Progenitor cell of endocrine pancreas (in vitro differentiated cells): ENCODE measurements at places on chromosomes 3 and 15.

DNA sequence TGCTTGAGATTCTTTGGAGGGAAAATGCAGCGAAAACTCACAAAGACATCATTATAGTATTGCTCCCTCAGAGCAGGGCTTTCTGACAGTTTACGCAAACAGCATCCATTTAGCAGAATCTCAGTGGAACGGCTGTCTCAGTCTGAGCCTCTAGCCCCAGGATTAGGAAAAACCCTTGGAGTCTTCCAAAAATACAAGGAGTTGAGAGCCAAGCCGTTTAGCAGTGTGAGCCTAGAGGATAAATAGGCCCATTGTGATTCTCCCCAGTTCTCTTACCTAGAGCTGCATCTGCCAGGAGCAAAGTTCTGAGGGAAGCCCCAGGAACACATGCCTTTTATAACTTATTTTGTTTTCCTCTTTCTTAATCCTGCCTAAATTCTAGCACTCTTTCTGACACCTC lies 359.6 kb downstream of the NTRK3 start:
- no peak overlapping the region for H3K27ac ChIP-seq
- no peaks in the 10 kb centered on the region for H3K4me1 ChIP-seq
- DNase-seq = no peak
- no peaks in the 10 kb centered on the region for H3K36me3 ChIP-seq
- no peaks in the 10 kb centered on the region for H3K27me3 ChIP-seq

DNA sequence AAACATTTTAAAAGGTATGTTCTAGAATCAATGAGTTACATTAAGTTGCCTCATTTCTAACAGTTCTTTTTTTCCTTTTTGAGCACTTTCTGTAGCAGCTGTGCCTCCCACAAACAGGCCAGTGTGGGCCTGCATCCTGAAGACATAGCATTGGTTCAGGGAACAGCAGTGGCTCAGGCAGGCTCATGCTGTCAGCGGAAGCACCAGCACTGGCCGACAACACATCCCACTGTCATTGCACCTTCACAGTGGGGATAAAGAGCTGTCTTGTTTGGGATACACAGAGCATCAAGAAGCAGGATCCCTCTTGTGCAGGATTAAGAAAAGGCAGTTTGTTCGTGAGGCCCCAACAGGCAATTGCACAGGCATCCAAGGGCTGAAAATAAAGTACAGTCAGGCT lies 123.3 kb downstream of the MOBP start:
- H3K36me3 ChIP-seq = no peaks in the 10 kb centered on the region
- DNase-seq = no peak
- H3K4me1 ChIP-seq = no peaks in the 10 kb centered on the region
- H3K27ac ChIP-seq = no peak overlapping the region
- H3K4me3 ChIP-seq = no peak overlapping the region
- no peaks in the 10 kb centered on the region for H3K27me3 ChIP-seq

GRCh38 chr15:43190178-43190577 lies 5.0 kb downstream of the CCNDBP1 start:
- H3K27me3 ChIP-seq = no peaks in the 10 kb centered on the region
- peaks cover 8% of the 10 kb centered on the region for H3K36me3 ChIP-seq
- DNase-seq = no peak
- peaks cover 6% of the 10 kb centered on the region for H3K4me1 ChIP-seq
- H3K4me3 ChIP-seq = no peak overlapping the region

GRCh38 chr3:95148107-95148506 lies 1085.2 kb downstream of the NSUN3 start:
- H3K4me3 ChIP-seq = no peak overlapping the region
- peaks cover 1% of the 10 kb centered on the region for H3K4me1 ChIP-seq
- H3K27ac ChIP-seq = no peak overlapping the region
- DNase-seq = no peak
- no peaks in the 10 kb centered on the region for H3K27me3 ChIP-seq

DNA sequence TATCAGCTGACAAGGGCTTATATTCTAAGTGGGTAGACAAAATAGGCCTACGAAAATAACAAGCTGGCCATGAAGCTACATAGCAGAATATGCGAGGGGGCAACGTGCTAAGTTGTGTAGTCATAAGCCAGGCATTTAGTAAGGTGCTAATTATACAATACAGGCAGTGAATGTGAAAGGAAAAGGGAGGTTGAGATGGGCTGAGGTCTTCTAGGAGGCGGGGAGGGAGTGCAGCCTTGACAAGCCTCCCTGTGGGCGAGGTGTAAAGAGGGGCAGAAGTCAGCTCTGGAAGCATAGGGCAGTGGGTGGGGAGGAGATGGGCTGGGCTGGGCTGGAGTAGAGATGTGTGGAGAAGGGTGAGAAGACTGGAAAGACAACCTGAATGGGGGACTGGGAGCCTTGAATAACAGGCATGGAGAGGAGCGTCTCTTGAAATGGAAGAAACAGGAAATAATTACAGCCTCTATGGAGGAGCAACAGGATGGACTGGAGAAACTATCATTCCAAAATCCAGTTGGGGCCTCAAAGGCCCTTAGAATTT lies 1.2 kb downstream of the TIGIT start:
- H3K36me3 ChIP-seq = no peaks in the 10 kb centered on the region
- no peaks in the 10 kb centered on the region for H3K27me3 ChIP-seq

DNA sequence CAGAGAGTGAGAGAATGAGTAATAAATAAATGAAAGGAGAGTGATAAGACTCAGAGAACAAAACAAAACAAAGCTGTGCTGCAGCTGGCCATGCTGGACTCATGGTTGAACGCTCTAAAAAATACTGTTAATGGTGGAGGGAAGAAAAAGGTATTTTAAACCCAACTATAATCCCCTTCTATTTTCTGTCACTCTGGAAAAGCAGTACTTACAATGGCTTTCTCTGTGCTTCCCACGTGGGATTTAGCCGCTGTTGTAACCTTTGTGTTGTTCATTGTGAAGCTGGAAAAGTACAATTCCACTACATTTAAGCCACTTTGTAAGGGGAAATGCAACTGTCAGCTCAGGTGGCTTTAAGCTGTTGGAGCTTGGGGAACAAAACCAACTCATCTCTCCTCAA lies 917.7 kb downstream of the IGSF11 start:
- no peaks in the 10 kb centered on the region for H3K27me3 ChIP-seq
- no peak overlapping the region for H3K27ac ChIP-seq
- no peaks in the 10 kb centered on the region for H3K36me3 ChIP-seq

DNA sequence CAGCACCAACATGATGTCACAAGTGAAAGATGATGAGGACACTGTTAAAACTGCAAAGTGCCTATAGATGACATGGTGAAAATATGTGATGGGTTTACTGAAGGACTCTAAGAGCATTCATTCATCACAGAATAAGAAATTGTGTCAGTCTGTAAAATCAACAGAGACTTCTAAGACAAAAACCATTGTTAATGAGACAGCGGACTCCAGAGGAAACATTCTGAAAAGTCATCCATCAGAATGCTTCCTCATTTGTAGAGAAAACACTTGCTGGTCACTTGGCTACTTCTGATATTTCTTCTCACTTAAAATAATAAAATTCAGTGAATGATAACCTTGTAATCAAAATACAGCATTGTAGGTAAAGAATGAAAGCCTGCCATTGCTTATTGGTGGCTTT lies 7.3 kb downstream of the PLSCR4 start:
- H3K27ac ChIP-seq = no peak overlapping the region
- H3K36me3 ChIP-seq = peaks cover 8% of the 10 kb centered on the region
- H3K4me1 ChIP-seq = peaks cover 1% of the 10 kb centered on the region
- H3K27me3 ChIP-seq = no peaks in the 10 kb centered on the region
- H3K4me3 ChIP-seq = no peak overlapping the region
- no peak for DNase-seq

DNA sequence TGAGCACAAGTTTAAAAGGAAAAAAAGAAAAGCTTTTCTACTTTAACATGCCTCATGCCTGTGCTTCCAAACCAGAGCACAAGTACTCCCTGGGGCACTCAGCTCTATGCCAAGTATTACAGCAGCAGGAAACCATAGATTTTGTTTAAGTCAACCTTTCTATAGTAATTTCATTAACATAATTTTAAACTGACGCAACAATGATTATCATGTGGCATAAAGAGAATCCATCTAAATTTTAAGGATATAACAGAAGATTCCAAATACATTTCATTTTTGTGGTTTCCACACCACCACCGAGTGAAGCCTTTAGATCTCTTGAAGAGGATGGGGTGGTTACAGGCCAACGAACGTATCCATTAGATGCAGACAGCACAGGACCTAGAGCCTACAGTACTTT lies 112.1 kb downstream of the TNIK start:
- no peak overlapping the region for H3K4me3 ChIP-seq
- no peaks in the 10 kb centered on the region for H3K36me3 ChIP-seq
- H3K27me3 ChIP-seq = no peaks in the 10 kb centered on the region

DNA sequence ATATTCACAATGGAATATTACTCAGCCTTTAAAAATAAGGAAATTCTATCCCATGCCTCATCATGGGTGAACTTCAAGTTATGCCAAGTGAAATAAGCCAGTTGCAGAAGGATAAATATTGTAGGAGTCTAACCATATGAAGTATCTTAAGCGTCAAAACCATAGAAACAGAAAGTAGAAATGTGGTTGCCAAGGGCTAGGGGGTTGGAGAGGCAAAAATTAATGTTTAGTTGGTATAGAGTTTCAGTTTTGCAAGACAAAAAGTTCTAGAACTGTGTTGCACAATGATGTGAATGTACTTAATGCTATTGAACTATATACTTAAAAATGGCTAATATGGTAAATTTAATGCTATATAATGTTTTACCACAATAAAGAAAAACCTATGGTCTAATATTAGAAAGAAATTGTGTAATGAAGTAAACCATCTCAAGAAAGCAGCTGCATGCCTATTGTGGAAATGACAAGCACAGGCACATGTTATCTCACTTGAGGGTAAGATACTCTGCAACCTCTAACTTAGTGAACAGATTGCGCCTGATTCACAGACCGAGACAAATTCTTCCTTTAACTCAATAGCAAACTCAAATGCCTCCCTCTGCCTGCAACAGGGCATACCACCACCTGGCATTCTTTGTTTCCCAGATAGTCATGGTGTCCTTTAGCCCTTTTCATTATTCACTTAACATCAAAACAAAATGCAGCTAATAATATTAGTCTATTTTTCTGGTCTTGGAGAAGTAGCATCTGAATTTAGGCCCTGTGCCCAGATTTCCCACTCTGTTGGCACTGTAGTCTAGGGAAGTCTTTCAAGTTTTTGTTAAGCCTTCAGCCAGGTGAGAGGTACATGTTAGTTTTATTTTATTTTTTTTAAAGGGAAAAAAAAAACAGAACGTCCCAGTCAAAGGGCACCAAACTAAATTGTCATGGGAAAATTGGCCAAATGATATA lies 80.2 kb upstream of the ACP3 start:
- no peak for DNase-seq
- no peak overlapping the region for H3K4me3 ChIP-seq
- no peaks in the 10 kb centered on the region for H3K36me3 ChIP-seq
- no peaks in the 10 kb centered on the region for H3K27me3 ChIP-seq
- H3K27ac ChIP-seq = no peak overlapping the region

DNA sequence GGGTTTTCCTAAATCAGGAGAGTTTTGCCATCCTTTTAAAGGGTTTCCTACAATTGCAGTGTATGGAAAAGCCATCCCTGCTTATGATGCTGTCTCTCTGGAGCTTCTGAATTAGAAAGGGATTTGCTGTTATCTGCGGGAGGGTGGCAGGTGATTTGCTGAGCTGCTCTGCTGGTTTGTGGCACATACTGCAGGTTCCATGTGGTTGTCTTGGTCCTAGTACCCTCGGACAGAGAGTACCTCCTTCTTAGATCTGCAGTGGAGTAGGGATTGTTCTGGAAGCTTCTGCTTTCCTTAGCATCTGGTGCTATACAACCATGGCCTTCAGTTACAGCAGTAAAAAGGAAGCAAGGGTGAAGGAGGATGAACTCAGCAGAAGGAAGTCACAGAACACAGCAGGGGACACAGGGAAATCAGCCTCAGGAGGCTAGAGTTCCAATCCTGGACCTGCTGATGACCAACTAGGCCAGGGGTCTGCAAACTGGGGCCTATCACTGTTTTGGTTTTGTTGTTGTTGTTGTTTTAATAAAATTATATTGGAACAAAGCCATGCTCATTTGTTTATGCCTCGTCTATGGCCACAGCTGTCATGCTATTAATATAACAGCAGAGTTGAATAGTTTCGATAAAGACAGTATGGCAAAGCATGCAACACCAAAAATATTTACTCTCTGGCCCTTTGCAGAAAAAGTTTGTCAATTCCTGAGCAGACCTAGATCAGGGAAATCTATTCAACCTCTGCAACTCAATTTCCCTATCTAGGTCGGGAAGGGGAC lies 39.5 kb downstream of the STARD5 start:
- no peak for DNase-seq
- no peak overlapping the region for H3K4me3 ChIP-seq

- no peaks in the 10 kb centered on the region for H3K36me3 ChIP-seq
- H3K4me1 ChIP-seq = peaks cover 20% of the 10 kb centered on the region
- H3K27me3 ChIP-seq = peaks cover 12% of the 10 kb centered on the region
- H3K27ac ChIP-seq = no peak overlapping the region
- DNase-seq = peak; percentile 8
These were observed 127.4 kb downstream of the NSMCE3 start for GRCh38 chr15:29142129-29142747.

- no peaks in the 10 kb centered on the region for H3K27me3 ChIP-seq
- H3K4me1 ChIP-seq = no peaks in the 10 kb centered on the region
- DNase-seq = no peak
- H3K27ac ChIP-seq = no peak overlapping the region
- no peak overlapping the region for H3K4me3 ChIP-seq
These were observed 47.7 kb downstream of the ANXA2 start for GRCh38 chr15:60350108-60350507.

- H3K36me3 ChIP-seq = peaks cover 52% of the 10 kb centered on the region
- H3K4me3 ChIP-seq = no peak overlapping the region
- DNase-seq = no peak
- peak overlapping the region; percentile 78 for H3K27ac ChIP-seq
These were observed 174.5 kb downstream of the MEIS2 start for GRCh38 chr15:36925653-36926426.

DNA sequence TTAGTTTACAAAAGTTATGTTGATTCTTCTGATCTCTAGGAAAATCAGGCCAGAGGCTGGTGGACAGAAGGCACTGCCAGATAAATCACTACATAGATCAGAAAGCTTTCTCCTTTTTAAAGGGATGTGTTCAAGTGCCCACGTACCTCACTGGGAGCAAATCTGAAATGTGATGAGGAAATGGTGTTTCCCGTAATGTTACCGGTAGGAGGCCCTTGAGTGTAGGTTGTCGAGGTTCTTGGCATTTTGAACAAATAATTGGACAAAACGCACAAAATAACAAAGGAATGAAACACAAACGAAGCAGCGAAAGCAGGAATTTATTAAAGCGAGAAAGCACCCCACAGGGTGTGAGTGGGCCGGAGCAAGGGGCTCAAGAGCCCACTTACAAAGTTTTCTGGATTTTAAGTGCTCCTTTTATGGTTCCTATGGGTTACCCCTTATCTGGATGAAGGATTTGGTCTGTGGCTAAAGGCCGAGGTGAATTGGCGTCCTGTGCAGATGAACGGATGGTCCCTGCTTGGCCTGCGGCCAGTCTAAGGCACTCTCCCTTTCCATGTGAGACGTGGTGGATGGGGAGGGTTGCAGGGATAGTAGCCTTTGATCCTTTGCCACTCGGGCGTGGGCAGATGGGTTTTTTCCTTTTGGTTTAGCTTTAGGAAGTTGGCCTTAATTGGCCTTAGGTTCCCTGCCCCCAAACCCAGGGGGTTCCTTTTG lies 1.0 kb downstream of the SNX1 start:
- H3K4me1 ChIP-seq = peaks cover 39% of the 10 kb centered on the region
- no peak for DNase-seq
- peak overlapping the region; percentile 98 for H3K27ac ChIP-seq
- no peaks in the 10 kb centered on the region for H3K36me3 ChIP-seq
